Adrenal gland (tissue), 19 donors: ENCODE measurements at places on chromosomes 12 and 14.

- no peak for DNase-seq
These were observed 2.0 kb upstream of the ADAM20 start for GRCh38 chr14:70536830-70537229.

DNA sequence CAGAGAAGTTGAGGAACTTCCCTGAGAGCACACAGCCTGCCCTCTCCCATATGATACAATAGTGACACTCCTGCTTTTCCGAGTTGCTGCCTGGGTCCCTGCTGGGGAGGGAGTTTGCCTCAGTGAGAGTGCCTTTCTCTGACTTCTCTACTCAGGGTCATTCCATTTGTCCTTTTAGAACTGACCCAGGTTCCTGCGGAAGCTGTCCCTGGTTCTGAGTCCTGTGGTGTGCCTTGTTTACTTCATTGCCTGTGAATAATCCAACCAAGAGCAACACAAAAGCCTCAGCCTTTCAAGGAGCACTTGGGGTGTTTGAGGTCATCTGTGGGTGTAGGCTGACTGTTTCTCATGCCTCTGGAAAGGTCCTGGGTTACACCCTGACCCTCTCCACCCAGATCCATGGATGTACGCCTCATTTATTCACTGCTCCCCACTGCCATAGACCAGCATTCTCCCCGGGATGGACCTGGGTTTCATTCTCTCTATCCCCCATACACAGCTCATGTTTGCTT is 13.6 kb downstream of the SERPINA1 start:
- DNase-seq = no peak

DNA sequence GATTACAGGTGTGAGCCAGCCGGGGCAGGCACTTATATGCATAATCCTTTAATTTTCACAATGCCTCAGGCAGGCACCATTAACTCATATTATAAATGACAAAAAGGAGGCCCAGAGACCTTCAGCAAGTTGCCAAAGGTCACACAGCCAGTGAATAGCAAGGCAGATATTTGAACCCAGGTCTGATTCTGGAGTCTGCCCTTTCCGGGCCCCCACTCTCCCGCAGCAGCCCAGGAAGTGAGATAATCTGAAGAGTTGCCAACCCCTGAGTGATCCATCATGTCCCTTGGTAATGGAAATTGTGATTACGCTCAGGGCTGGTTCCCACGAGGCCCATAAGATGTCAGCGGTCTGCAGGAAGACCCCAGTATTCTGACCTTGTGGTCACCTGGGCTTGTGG is 95.3 kb upstream of the MED13L start:
- DNase-seq = no peak

GRCh38 chr12:26434299-26435068 is 239.1 kb downstream of the SSPN start:
- peak; percentile 60 for DNase-seq

DNA sequence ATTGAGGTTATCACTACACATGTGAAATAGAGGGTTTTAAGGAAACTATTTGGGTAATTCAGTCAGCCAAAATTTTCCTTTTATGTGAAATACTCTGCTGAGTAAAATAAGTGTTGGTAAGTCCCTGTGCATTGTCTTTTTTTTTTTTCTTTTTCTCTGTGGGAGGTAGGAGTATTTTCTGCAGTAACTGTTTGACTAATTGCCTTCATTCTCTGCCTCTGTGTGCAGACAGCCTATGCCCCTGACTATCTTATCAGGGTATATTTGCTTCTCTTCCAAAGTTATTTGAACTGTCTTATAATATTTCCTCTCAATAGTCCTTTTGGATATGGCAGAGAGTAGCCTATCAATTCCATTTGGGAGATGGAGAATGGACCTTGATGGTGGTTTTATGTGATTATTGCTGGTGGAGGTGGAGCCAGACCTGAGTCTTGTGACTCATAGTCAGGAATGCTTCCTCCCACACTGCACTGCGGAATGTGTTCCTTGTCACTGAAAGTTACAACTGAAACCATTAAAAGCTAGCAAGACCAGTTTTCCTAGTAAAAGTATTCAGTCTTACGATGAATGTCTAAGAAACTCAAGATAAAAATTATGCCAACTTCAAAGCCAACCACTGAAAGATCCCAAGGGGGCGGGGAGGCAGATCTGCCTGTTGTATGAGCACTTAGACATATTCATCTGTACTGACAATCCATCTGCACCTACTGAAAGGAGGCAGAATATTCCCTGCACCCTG is 40.9 kb upstream of the STXBP6 start:
- DNase-seq = no peak

GRCh38 chr12:98418357-98419075 is 96.9 kb upstream of the TMPO start:
- DNase-seq = peak; percentile 71

GRCh38 chr12:49671031-49671765 is 36.0 kb downstream of the FMNL3 start:
- no peak for DNase-seq

DNA sequence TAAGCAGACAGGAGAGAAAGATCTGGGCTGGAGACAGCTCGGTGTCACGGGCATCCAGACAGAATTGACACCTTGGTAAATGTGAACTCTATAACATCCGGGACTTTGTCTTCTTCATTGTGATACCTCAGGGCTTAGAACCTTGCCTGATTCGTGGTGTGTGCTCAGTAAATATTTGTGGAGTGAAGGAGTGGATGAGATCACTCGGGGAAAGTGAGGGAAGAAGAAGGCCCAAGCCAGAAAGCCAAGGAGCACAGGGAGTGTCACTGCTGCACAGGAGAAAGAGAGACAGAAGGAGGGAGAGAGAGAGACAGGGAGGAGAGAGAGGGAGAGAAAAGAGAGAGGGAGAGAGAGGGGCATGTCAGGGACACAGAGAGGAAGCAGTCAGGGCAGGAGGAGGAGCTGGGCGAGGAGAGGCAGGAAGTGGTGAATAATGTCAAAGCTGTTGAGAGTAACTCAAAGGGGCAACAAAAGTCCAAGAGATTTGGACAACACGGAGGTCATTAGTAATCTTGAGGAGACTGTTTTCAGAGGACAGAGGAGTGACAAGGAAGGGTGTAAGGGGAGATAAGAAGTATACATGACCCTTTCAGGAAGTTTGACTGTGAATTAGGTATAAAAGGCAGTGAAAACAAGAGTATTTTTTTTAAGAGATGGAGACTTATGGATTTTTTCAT is 141.6 kb upstream of the MAX start:
- no peak for DNase-seq

DNA sequence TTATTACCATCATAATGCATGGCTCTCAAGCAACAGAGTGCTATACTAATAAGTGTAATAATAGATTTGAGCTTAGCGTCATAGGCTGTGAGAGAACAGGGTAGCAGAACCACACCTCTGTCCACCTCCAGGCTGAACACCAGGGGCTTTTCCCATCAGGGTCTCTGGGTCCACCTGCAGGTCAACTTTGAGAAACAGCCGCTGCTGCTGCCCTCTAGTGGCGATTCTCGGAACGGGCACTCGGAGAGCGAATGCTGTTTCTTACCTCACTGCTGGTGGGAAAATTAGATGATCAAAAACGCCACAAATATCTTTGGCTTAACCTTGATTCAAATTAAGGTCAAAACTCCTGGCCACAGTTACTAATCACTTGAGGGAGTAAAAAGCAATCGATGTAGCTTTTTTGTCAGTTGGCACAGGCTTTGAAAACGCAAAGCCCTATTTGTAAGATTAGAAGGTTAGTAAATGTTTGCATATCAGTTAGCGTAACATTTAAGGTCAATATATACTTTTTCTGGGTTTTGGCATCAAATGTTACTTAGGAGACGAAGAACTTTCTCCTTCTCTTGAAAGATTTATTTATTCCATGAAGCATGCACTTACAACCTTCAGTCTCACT is 127.9 kb upstream of the TMEM132D start:
- DNase-seq = peak; percentile 28

- no peak for DNase-seq
These were observed 1385.8 kb upstream of the FLRT2 start for GRCh38 chr14:84144166-84144565.

GRCh38 chr12:52147367-52147963 is 44.3 kb downstream of the KRT80 start:
- DNase-seq = peak; percentile 96

DNA sequence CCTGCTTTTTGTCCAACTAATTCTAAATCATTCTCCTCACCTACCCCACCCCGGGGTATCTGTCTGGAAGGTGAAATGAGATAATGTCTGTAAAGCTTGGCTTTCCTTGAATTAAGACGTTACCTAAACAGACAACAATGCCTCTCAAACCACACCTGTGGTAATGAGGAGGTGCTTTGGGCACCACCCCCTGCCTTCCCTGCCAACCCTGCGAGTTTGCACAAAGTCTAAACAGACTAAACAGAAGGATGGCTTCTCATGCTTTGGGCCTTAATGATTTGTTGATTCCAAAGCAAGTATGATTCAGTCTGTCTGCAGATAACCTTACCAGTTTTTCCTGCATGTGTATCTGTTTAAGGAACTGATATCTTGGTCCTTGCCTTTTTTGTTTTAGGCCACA is 82.4 kb downstream of the ZFC3H1 start:
- no peak for DNase-seq

DNA sequence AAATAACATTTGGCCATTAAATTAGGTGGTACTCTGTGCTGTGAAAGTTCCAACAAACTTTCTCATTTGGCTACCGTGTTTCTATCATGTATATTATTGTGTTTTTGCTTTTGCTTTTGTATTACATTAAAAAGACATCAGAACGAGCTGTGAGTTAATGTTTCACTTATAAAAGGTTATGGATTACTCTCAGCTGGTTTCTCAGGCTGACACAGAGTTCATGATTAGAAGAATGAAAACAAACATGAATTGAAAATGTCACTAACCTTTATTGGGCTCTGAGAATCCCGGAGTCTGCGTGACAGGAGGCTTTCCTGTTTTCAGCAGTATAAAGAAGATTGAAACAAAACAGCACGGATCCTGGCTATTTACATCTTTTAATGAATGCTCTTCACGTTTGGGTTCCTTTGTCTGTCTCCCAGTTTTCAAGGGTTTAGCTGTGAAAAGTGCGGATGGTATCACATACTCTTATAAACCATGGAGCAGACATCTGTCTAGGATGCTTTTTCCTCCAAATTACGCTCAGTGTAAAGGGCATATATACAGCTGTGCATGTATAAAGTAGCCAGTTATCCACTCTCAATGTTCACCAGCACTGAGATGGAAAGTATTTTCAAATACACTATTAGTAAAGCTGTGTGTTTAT is 153.6 kb downstream of the PTCSC3 start:
- no peak for DNase-seq

DNA sequence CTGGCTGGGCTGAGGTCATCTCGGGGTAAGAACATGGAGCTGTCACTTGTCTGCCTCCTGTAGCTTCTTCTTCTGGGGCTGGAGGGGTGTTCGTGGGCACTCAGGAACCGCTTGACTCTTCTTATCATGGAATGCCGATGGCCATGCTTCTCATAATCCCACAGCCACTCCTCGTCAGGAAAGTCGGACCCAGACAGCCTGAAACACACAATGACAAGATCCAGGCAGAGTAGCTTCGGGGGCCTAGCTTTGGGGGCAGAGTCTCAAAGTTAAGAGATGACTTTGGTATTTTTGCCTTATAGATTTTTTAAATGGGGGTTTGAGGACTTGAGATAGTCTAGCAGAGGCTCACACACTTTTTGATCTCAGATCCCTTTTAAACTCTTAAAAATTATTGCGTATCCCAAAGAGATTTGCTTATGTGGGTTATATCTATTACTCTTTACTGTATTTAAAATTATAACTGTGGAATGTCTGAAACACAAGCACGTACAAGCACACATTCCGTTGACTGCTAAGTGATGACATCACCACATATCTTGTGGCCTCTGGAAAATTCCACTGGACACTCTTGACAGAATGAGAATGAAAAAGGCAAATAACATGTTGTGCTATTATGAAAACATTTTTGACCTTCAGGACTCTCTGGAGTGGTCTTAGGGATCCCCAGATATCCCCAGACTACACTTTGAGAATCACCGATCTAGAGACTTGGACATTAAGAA is 43.3 kb downstream of the BEST3 start:
- no peak for DNase-seq

- no peak for DNase-seq
These were observed 194.9 kb downstream of the PAH start for GRCh38 chr12:102722147-102722546.

DNA sequence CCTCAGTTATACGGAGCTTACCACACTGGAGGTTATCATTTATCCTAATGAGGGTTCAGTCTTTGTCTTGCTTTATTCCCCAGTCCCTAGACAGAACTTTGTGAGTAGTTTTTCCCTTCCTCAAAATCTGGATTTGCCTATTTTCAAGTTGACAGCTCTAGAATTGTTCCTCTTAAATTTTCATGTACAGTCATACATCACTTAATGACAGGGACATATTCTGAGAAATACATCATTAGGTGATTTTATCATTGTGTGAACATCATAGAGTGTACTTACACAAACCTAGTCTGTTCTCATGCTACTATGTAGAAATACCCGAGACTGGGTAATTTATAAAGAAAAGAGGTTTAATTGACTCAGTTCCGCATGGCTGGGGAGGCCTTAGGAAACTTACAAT is 3.1 kb downstream of the PRKAB1 start:
- DNase-seq = no peak

GRCh38 chr12:88897723-88898122 is 317.5 kb upstream of the KITLG start:
- DNase-seq = no peak

GRCh38 chr12:12010277-12011039 is 60.3 kb upstream of the BCL2L14 start:
- peak; percentile 73 for DNase-seq

DNA sequence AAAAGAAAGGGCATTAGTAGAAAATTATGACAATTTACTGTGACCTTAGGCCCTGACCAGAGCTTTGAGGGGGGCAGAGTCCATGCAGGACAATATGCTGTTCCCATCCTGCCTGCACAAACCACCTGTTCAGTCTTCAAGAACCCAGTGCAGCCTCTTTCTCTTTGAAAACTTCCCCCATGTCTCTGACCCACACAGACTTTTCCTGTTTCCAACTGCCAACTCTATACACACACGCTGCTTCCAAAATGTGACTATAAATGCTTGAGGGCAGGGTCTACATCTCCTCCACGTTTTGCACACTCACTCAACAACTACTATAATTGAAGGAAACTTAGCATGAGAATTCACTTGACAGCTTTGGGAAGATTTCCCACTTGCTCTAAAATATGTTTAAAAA is 36.6 kb upstream of the SYCP3 start:
- no peak for DNase-seq

DNA sequence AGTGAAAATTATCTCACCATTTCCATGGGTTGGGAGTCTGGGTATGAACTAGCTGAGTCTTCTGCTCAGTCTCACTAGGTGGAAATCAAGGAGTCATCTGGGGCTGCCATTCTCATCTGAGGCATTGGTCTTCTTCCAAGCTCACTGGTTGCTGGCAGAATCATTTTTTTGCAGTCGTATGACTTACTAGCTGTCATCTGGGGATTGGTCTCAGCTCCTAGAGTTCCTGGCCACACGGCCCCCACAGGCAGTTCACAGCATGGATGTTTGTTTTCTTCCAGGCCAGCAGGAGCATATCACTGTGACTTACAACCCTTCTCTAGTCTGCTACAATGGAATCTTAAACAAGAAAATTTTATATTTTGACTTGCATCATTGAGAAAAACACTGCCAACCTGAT is 18.6 kb upstream of the OR10AD1 start:
- DNase-seq = no peak

- DNase-seq = no peak
These were observed 30.1 kb downstream of the SLC15A4 start for GRCh38 chr12:128793701-128794100.

GRCh38 chr14:52175982-52176502 is 91.5 kb upstream of the PTGDR start:
- no peak for DNase-seq
